ENCODE measurements at places on chromosomes 3 and 15.
A peak's percentile ranks its signal among the peaks of the same experiment; 100 is the strongest.

- no peak for DNase-seq
These were observed 45.2 kb upstream of the RASA2 start for GRCh38 chr3:141441381-141442364.

- no peak for DNase-seq
These were observed 218.7 kb downstream of the FEZF2 start for GRCh38 chr3:62154457-62155148.

GRCh38 chr3:16886303-16886683 is 1.5 kb downstream of the PLCL2 start:
- DNase-seq: no peak

DNA sequence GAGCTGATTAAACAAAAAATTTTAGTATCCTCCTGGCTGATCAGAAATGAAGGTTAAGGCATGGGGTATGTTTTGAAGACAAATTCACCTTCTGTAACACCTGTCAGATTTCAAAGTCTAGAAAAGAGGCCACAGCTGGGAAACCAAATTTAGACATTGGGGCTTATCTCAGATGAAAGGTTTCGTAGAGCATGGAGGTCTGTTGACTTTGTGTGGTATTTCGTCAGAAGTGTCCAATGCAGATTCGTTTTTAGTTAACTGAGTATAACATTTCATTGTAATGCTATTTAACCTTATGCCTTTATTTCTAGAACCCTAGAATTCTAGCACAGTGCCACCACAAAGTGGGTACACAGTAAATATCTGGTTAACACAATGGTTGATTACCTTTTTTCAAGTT is 61.7 kb downstream of the FNDC3B start:
- peak; percentile 24 for DNase-seq

DNA sequence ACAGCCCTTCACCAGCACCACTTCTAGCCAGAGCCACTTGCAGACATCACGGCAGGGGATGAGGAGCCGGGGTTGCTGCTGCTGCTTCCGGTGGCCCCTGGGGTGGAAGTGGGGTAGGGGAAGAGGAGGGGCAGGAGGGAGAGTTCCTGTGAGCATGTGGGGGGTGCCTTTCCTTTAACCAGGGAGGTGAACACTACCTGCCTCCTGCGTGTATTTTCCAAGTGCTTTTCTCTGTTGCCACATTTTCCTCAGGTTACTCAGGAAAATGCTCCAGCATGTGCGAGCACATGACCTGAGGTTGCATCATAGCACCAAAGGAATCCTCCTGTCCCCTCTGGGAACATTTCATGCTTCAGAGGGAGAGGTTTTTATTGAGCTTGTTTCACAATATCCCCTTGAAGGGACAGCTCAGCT is 12.2 kb upstream of the SACM1L start:
- no peak for DNase-seq

DNA sequence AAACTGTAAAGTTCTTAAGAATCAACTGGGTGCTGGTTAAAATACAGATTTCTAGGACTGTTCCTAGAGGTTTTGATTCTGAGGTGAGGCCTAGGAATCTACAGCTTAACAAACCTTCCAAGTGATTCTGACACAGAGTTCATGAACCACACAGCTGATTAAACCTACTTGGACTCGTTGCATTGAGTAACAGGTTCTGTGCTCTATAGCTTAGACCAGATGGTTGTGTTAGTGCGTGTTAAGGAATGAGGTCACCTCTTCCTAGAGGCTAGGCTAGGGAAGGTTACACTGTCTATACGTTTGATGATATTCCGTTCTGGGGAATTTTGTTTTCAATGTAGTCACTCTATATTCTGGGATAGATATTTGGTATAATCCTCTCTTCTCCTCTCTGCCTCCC is 21.9 kb downstream of the EID1 start:
- no peak for DNase-seq

- no peak for DNase-seq
These were observed 52.8 kb downstream of the UBE3A start for GRCh38 chr15:25385986-25386385.

GRCh38 chr3:10259036-10259435 is 10.8 kb downstream of the TATDN2 start:
- DNase-seq: no peak

GRCh38 chr3:84634668-84635067 is 324.1 kb upstream of the CADM2 start:
- no peak for DNase-seq

- DNase-seq: no peak
These were observed 161.4 kb upstream of the RARB start for GRCh38 chr3:25266677-25267076.

DNA sequence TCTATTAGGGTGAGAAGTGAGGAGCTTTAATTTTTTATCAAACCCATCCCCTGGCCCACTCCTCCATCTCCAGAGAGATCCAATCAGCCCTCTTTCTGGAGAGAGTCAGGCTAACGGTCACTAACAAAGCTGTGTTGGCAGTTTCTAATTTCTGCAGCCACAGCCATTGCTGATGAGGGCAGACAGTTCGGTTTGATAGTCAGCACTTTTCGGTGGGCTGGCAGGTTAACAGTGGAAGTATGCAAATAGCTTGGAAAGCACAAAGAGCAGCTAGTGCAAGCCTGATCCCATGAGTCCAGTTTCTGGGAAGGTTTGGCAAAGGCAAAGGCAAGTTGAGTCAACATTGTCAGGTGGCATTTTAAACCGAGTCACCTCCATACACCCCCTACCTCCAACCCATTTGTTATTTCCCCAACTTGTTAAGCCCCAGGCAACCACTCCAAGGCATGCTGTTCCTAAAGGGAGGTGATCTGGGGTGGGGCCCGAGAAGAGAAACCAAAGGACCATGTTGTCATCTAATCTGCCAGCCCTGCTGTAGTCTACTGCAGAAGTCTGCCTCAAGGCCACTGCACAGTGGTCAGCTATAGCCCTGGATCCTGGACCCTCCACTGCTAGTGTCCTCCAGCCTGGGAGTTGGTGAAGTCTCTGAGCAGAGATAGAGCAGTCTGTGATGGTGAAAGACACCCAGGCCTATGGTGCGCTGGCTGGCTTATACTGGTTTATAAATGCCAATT is 1.7 kb downstream of the CCR1 start:
- no peak for DNase-seq

GRCh38 chr3:187932530-187932929 is 187.3 kb upstream of the BCL6 start:
- no peak for DNase-seq

GRCh38 chr3:71056327-71056726 is 527.2 kb downstream of the FOXP1 start:
- no peak for DNase-seq

- DNase-seq: no peak
These were observed 9.8 kb upstream of the CLPX start for GRCh38 chr15:65194826-65195547.

Measured in NCI-H526 treated with DMSO at 0.1 percent for 48 hours (cell line).